ENCODE measurements at places on chromosomes 3 and 15.

GRCh38 chr3:61015859-61016258 lies 235.4 kb downstream of the FHIT start:
- DNase-seq = no peak

DNA sequence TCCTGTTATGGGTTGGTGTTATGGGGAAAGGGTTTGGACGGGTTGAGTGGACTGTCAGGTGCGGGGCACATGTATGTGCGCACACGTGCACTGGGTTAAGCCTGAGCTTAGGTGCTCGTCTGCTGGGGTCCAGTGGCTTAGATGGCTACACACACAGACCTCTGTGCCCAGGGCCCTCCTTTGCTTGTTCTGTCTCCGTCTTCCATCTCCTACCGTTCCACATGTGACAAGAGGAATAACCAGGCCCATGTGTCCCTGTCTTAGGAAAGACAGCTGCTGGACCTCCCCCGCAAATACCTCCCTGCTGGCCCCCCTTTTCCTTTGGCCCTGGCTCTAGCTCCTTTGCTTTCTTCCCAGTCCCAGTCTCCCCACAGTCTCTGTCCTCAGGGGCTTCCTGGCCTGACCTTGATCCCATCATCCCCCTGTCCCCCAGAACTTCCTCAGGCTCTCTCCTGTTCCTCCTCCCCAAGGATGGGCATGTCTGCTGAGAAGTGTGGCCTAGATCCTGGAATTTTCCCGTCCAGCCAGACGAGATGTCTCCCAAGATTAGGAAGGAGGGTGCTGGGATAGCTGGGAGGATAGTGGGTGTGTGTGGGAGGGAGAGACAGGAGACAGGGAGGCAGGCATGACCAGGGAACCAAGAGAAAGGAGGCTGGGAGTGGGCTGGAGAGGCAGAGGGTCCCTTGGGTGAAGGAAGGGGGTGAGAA lies 797 bp upstream of the THPO start:
- DNase-seq = no peak

DNA sequence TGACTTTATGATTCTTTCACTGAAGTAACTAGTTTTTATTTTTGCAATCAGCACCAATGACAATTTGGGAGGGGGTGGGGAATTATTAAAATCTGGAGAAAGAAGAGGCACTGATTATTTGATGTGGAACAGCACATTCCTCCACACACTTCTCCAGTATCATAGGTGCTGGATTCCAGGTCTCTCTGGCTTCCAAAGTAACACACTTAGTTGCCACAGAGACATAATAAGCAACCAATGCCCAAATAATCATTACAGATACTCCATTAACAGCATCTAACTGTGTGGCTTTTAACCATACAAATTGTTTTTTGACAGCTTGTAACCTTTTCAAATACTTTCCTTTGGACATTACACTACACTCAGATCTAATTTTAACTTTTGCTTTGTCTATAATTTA lies 131.0 kb upstream of the CDIN1 start:
- DNase-seq = no peak

GRCh38 chr3:31546725-31547124 lies 14.0 kb downstream of the STT3B start:
- DNase-seq = no peak

GRCh38 chr3:37824954-37825328 lies 36.7 kb upstream of the CTDSPL start:
- no peak for DNase-seq

DNA sequence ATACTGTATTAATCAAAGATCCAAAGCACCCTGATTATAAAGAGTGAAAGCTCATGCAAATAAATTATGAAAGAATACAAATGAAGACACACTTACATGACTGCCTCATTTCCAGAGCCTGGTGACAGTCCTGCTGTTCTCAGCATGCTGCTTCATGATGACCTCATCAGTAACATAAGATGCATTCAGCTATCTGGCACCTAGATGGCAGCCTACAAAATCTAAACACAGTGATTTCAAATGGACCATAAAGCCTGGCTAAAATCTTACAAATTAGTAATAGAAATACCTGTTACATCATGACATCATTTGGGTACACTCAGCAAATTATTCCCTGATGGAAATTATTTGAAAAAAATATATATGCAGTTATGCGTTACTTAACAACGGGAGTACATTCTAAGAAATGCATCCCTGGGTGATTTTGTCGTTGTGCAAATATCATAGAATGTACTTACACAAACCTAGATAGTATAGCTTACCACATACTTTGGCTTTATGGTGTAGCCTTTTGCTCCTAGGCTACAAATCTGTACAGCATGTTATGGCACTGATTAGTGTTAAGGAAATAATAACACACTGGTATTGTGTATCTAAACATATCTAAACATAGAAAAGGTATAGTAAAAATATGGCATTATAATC lies 207.2 kb downstream of the EPHA3 start:
- no peak for DNase-seq

DNA sequence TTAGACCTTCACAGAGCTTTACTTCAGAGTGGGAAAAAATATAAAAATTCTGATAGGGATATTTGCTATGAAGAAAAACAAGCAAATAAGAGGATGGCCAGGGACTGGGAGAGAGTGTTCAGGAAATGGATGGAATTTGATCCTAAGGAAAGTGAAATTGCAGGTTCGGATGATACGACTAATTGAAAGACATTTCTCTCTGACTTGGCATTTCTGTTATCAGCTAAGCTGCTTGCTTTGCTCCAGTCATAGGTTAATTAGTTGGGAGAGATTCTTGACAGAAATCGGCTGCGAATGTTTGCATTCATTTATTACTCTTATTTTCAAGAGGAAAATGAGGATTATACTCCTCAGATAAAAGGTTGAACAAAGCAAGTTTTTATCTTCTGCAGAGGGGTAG lies 808.7 kb upstream of the NECTIN3 start:
- no peak for DNase-seq

DNA sequence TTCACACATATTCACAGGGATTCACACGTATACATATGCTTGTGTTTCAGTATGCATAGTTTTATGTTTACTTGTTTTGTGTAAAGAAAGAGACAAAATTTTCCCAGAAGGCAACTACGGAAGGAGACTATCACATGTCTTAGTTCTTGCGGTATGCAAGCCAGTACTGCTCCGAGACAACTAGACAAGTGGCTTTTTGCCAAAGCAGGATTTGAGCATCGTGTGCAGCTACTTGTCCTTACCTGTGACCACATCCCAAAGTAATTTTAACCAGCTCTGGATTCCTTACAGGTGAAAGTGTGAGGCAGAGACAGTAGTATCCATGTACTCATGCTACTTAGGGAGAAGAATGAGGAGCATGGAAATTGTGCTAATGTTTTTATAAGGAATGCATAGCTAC lies 591.4 kb upstream of the NR2F2 start:
- no peak for DNase-seq

DNA sequence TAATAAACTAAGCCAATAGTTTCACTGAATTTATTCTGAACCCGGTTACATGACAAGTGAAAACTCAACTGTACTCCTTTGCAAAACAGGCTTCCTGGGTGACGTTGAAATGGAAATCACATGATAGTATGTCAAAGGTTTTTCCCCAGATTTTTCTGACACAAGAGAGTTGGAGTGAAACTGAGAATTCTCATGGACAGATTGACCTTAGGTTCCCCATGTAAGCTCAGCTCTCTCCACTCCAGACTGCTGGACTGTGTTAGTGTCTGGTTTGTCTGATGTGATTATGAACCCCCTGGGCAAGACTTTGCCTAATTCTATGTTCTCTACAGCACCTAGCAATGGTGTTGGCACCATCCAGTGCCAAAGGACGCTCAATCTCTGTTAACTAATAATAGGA lies 219.7 kb upstream of the COL8A1 start:
- no peak for DNase-seq

DNA sequence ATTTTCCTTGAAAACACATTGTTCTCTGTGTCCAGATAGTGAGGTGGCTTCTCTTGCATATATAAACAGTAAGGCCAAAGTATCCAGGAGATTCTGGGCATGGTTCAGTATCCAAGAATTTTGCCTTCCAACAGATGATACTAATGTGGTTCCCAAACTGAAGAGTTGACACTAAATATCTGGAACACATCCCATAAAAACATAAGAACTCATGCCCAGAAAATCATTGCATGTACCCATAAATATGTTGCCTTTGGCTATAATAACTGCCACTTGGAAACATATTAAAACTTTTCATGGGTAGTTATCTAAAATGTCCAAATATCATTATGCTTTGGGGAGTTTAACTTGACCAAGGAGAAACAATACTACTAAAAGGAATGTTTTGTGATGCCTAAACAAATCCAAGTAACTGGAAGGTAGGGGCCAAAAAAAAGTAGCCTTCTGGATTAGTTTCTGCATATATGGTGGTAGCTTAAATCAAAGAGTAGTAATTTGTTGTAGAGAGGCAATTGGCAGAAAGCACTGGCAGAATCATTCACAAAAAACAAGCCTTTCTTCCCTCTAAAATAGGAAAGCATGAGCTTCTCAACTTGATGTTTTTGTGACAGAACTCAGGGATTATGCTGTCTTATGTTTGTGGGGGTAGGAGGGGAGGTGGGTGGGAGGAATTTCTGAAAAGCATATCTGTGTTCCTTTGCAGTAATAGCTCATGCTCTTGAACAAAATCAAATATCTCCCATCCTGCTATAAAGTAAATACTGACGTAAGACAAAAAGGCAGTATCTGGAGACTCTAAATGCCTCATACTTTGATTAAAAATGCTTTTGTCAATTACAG lies 753.9 kb downstream of the TUSC7 start:
- DNase-seq = no peak

DNA sequence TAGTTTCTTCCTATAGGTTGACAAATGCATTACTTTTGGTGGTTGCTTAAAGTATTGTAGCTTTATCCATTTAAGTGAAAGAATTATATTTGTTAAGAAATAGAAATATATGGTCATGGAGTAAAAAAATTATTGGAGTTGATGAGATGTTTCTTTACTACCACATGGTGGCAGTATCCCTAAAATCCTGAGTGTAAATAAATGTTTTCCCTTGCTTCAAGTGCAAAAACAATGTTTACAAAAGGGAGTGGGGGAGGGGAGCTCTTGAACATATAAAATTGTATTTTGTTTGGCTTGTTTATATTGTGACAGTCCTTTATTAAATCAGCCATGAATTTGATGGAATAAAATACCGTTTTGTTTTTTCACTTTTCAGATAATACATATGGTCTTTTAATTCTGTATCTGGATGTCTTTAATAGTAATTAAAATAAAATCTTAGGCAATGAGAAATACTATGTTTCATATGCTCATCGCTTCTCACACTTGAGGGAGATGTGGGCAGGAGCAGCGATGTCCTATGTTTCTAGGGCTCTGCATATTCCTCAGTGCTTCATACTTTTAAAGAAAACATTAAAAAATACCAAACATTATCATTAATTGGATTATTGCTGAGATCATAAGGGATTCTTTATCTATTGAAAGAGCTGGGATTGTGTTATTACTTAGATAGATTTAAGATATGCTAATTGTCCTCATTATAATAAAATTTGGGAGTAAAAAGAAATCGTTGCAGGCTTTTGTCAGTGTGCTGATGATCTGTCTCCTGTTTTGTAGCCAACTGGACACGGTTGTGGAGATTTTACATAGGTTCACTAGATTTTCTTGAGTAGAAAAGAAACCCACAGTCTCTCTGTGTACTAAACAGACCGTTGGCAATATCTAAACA lies 349.7 kb downstream of the TUSC7 start:
- DNase-seq = no peak

- no peak for DNase-seq
Observed at GRCh38 chr3:63456901-63457300, 178.8 kb downstream of the SYNPR start.

DNA sequence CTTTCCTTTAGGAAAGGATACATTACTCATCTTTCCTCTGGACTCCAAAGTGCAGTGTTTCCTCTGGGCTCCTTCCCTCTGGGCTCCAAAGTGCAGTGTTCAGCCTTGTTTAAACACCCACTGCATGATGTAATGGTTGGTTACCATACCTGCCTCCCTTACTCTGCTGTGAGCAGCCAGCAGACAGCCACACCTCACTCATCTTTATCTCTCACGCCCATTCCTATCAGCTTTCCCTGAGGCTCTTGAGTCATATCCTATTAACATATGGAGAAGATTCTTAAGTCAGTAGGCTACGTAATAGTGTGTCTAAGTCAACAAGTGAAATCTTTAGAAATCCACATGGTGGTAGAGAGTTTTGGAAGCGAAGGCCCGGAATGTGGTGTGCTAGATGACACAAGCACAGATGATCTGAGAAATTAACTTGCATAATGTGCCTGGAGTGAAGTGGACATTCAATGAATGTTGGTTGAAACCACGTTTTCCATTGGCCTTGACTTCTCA lies 97.2 kb upstream of the CTNNB1 start:
- DNase-seq = no peak

GRCh38 chr15:70827721-70828120 lies 26.2 kb downstream of the LARP6 start:
- no peak for DNase-seq

DNA sequence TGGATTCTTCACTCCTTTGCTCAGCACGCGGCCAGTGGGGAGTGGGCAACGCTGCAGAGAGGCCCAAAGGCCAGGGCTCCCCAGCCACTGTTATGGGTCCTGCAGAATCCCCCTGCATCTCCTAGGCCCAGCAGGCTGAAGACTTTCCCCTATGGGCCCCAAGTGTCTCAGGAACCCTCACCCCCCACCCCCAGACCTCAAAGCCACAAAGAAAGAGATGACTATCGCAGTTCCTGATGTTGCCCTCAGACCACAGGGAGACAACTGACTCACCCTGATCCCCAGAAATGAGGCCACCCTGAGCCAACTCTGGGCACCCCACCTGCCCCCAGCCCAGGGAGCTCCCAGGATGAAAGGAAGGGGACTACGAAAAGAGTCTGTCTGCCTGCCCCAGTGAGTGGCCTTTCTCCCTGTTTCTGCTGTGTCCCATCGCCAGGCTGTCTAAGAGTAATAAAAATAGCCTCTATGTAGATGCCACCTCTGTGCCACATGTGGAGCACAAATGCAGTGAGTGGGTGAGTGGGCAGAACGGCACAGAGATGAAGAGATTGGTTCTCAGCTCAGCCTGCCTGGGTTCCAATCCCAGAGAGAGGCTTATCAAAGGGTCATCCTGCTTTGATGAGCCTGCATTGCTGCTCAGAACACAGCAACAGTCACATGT lies 283.0 kb downstream of the UACA start:
- no peak for DNase-seq

- DNase-seq = no peak
Observed at GRCh38 chr15:69666921-69667811, 214.5 kb downstream of the RPLP1 start.

DNA sequence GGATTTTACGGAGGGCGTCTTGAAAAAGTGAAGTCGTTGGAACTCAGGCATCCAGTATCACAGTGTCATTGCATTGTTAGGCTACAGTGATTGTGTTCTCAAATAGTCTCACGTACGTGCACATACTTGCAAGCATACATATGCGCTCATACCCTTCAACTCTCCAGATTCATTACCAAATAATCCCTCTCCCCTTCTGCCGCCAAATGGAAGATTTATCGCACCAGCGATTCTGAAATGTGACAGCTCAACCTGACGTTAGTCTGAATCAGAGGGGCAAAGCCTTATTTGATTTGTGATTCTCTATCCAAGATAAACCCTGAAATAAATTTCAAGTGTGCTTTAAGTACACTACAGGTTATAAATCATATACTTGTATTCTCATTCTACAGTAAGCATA lies 119.4 kb downstream of the GADL1 start:
- no peak for DNase-seq
